Prostate gland (tissue), 2 donors: ENCODE measurements at places on chromosomes 16 and 17.
A peak's percentile ranks its signal among the peaks of the same experiment; 100 is the strongest.

DNA sequence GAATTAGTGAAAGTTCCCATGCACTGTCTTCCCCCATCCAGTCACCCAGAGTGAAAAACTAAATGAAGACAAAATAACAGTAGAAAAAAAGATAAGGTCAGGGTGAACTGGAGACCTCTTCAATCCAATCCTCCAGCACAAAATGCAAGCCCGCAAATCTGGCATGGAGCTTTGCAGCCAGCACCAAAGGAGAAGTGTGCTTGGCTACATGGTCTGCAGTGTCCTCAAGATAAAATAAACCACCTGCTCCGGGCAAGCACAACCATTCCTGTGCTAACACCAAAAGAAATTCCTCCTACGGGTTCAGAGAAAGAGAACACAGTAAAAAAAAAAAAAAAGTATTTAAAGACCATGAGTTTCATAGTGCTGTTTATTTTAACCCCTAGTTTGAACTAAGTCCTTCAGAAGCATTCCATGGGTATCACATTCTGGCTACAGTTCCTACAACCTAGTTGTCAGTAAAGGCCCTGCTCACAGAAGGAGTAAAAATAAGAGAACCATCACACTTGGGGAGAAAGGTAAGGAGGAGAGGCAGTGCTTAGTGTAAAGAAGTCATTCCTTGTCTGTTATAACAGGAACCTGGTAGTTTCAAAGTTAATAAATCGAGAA, 109.1 kb downstream of the GAS7 start:
- DNase-seq = no peak

- DNase-seq = no peak
Measured at GRCh38 chr16:71242601-71243000, 12.1 kb upstream of the HYDIN start.

- no peak for DNase-seq
Measured at GRCh38 chr17:67712375-67712774, 5.4 kb upstream of the NOL11 start.

DNA sequence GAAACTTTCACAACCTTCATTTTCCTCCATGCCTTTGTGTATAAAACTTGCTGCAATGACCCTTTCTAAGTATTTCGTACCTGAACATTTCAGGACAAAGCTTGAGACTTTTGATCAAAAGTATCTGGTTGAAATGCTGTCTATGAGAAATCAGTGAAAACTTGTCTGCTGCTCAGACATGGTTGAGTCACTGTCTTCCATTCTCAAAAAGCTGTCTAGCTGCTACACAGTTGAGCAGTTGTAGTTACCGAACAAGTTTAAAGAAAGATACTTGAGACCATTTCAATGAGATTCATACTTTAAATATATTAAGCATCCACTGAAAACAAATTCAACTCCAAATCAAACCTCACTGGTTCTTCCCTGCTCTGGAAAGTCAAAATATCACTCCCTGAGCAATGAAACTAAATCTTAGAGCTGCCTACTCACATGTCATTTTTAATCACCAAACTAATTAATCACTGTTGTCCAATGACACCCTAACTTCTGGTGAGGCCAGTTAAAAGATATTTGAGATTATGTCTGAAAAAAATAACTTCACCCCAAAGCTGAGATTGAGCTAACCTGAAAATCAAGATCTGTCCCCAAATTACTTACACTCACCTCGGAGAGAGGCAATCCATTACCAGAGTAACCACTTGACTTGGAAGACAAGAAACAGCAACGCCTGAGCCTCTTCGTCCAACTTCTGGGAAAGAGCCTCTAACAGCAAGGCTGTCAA, 488 bp downstream of the TMEM100 start:
- no peak for DNase-seq

DNA sequence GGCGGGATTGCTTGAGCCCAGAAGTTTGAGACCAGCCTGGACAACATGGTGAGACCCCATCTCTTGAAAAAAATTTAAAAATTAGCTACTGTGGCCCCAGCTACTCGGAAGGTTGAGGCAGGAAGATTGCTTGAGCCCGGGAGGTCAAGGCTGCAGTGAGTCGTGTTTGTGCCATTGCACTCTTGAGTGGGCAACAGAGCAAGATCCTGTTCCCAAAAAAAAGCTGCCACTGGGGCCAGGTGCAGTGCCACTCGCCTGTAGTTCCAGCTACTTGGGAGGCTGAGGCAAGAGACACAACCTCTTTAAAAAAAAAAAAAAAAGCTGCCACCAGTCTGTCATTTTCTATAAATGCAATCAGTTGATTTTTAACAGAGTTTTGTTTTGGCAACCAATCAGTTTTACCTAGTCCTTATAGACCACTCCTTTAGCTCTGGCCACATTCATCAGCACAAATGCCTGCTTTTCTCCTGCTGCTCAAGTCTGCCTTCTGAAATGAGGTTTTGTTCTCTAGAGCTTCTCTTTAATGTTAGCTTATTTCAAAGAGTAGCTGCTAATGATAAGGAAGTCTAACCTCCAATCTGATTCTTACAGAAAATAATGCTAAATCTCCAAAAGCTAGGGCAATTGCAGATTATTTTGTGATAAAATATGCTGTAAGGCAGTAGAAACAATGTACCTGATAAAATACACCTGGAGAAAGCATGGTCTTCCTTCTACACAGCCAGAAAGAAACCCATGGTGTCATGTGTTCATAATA, 64.8 kb downstream of the TUBD1 start:
- no peak for DNase-seq

DNA sequence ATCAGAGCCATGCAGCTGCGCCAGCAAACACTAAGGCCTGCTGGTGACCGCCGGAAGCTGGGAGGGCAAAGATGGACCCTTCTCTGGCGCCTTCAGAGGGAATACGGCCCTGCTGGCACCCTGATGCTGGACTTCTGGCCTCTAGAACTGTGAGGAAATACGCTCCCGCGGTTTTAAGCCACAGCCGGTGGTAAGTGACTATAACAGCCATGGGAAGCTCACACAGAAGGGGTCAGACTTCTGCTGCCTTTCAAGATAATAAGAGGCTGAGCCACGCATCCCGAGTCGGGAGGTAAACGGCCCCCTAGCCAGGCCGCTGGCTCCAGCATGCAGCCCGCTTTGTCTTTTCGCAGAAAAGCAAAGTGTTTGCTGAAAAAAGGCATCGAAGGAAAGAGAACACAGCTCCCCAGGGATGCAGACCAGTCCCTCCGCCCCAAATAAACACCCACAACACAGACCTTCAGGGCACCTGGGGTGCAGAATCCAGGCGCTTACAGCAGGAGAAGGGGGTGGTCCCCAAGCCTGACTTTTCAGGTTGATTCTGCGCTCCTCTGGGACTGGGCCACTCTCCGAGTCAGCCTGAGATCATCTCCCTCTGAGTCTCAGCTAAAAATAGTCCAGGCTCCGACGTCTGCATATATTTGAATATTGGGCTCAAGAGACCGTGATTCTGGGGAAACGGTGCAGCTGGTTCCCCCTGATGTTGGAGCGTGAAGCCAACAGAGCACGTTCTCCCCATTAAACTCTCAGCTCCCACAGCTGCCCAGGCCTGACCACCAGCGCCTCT, 89.7 kb downstream of the MGAT5B start:
- no peak for DNase-seq

DNA sequence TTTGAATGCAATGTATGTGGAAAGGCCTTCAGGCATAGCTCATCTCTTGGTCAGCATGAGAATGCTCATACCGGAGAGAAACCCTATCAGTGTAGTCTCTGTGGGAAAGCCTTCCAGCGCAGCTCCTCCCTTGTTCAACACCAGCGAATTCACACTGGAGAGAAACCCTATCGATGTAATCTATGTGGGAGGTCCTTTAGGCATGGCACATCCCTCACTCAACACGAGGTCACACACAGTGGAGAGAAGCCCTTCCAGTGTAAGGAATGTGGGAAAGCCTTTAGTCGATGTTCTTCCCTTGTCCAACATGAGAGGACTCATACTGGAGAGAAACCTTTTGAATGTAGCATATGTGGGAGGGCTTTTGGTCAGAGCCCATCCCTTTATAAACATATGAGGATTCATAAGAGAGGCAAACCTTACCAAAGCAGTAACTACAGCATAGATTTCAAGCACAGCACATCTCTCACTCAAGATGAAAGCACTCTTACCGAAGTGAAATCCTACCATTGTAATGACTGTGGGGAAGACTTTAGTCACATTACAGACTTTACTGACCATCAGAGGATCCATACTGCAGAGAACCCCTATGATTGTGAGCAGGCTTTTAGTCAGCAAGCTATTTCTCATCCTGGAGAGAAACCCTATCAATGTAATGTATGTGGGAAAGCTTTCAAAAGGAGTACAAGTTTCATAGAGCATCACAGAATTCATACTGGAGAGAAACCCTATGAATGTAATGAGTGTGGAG, 24.7 kb downstream of the ZFP90 start:
- no peak for DNase-seq

GRCh38 chr17:76550712-76551615, 11.1 kb downstream of the PRCD start:
- peak; percentile 66 for DNase-seq

DNA sequence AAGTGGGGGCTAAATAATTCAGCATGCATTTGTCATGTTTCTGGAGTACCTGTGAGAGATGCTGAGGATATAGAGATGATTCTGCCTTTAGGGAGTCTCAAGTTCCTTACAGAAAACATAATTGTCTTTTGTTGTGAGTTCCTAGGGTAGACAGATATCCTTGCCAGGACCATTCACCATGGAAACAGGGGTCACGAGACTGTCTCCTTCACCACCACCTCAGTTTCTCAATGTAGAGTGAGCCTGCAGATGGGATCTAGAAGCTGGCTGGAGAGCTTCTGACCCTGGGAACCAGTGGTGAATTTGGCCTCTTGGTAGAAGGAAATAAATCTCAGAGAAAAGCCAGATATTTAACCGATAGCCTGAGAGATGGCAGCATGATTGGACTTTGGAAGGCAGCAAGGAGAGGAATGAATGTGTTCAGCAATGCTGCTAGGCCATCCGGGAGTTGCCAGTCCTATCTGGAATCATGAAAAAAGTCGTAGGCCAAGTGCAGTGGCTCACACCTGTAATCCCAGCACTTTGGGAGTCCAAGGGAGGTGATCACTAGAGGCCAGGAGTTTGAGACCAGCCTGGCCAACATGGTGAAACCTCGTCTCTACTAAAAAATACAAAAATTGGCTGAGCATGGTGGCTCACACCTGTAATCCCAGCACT, 7.4 kb upstream of the HDAC5 start:
- DNase-seq = no peak

DNA sequence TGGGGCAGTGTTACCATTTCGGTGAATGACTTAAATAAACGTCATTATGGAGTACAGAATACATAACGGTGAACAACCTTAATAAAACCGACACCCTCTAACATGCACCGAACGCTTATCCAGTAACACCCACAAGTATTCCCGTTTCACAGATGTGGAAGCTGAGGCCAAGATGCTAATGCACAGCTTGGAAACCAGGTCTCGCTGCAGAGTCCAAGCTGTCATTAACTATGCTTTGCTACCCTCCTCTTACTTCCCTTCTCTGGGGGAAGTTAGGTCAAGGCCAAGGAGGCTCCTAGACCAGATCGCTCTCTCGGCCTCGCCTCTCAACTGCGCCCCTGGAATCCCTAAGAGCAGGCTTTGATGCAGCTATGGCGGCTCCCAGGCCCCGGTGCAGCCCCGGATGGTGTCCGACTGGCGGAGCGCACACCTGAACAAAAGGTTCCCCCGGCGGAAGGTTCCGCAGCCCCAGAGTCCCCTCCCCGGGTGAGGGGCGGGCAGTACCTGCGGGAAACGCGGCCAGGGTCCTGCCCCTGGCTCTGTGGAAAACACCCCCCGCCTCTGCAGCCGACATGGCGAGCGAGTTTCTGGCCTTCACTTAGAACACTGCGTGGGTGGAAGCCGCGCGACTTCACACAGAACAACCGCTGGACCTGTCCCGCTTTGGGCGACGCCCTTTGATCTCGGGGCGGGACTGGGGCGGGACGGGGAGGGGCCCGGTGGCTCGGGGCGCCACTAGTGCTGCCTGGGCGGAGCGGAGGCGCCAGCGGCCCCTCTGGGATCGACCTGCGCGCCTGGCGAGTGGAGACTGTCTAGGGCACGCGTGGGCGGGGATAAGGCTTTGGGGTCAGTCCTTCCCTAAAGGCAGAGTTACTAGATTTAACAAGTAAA, at the start of gene CPPED1:
CPPED1 (minus strand) TSS at position 685 of the 891 bp plus-strand sequence; CDS start at position 574, 111 bp downstream.
- DNase-seq = peak; percentile 74

- DNase-seq = no peak
Measured at GRCh38 chr17:5219536-5219935, 15.1 kb downstream of the SCIMP start.

DNA sequence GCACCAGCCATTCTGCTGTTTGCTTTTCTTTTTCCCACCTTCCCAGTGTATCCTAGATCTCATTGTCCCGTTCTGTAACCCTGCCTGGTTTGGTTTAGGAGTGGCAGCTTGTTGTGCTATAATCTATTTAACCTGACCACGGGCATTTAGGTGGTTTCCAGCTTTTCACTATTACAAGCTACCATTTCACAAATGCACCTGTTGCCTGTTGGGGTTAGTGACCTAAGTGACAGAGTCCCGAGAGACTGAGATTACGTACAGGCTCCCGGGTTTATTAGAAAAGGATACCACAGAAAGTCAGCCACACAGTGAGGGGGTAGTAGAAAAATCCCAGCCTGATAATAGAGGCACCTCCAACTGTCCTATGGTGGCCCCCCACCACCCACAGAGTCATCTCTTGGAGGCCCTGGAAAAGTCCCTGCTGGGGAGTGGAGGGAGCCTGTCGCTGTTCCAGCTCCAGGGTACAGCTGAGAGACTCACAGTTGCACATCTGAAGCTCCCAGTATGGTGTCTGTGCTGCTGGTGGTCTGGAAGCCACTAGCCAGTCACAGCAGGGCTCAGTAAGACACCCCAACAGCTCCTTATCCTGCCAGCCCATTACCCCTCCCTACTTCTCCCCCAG, 21.2 kb downstream of the CLEC16A start:
- DNase-seq = no peak

GRCh38 chr17:54992797-54993639, 24.5 kb downstream of the STXBP4 start:
- peak; percentile 23 for DNase-seq

- DNase-seq = no peak
Measured at GRCh38 chr16:16108759-16109158, 114.5 kb downstream of the ABCC6 start.

- DNase-seq = no peak
Measured at GRCh38 chr17:2688351-2689342, 22.9 kb downstream of the CLUH start.

- DNase-seq = no peak
Measured at GRCh38 chr16:3035972-3036725, 595 bp downstream of the BICDL2 start.

- no peak for DNase-seq
Measured at GRCh38 chr17:8898126-8898525, 30.7 kb upstream of the PIK3R6 start.

GRCh38 chr17:15411384-15412198, 55.8 kb downstream of the CDRT4 start:
- DNase-seq = no peak

DNA sequence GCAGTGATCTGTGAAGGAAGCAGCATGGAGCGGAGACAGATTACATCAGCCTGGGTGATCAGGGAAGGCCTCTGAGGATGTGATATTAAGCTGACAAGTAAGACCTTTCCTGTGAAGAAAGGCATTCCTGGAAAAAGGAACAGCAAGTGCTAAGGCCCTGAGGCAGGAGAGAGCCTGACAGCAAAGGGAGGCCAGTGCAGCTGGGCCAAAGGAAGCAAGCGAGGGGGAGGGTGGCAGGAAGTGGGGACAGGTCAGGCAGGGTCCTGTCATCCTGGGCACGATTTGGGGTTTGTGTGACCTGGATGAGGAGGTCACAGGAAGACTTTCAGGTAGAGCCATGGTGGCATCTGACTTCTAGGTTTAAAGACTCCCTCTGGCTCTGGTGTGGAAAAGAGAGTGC, 12.3 kb downstream of the CPNE2 start:
- DNase-seq = no peak
